Stimulated activated CD8-positive, alpha-beta memory T cell treated with anti-CD3 and anti-CD28 coated beads, Interleukin-12 subunit alpha, Interleukin-12 subunit beta, amount 100 ng/mL, for 1 hour (primary cell): ENCODE measurements at places on chromosomes 3 and 15.
A peak's percentile ranks its signal among the peaks of the same experiment; 100 is the strongest.

DNA sequence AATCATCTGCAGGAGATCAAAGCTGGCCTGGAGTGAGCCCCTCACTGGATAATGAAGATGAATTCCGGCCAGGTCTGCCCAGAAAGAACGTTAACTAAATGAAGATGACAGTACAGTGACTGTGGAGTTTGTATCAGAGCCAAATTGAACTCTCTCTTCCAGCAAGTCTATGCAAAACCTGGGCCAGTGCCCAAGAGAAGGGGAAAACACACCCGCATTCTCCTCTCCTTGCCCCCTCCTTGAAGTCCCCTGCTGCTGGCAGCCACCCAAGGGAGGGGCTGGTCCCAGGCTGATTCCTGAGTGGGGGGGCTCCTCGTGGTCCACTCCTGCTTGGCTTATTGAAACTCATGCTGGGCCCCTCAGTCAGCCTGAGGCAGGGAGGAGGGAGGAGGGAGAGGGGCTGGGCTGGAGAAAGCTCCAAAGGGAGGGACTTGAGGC is 155.7 kb downstream of the RAB11A start:
- no peak for DNase-seq

GRCh38 chr15:22874966-22875365 is 36.5 kb downstream of the NIPA2 start:
- DNase-seq: no peak

- peak; percentile 87 for DNase-seq
Observed at GRCh38 chr3:10026084-10026890, at the start of gene FANCD2. TSS of gene FANCD2 (plus strand) at chr3:10026437. CDS start at chr3:10028658, 2,221 bp downstream.

DNA sequence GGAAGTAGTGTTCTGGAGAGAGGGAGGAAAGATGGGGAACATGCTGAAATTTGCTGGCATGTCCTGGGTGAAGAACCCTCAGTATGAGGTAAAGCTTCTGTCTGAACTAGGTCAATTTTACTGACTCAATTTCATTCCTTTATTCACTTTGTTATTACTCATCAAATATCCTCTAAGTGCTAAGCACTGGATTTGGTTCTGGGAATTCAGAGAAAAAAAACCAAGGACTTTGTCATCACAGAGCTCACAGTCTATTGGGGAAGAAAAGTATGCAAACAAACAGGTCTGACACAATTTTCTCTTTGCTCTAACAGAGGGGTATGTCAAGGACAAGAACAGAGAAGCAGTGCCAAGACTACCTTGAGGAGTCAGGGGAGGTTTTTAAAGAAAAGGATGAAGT is 68.0 kb downstream of the TFG start:
- no peak for DNase-seq

DNA sequence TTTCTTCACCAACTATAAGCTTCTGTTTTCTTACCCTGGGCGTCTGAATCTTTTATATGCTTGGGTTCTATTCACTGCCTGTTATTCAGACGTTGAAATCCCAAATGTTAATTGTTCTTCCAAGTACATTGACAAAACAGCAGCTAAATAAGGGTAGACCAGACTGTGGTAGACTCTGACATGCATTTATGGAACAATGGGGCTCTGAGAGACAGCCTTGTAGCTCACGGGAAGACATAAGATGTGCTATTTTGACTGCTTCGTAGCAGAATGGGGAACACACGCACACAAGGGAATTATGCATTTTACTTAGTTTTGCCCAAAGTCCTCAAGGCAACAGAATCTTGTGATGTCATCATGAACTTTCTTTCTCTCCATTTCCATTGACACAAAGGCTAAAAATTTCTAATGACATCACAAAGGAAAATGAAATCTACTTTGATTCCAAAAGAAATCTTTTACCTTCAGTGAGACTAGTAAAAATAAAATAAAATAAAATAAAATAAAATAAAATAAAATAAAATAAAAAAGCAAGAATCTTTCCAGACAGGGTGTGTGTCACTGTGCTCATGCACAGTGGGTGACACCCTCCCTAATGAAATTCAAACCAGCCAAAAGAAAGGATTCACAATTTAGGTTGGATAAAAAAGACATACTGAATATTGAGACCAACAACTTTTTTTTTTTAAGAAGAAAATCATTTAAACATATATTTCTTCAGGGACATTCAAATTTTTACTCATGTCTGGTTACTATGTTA is 346.6 kb downstream of the ZBTB20 start:
- no peak for DNase-seq

GRCh38 chr15:91916051-91916450 is 62.5 kb downstream of the SLCO3A1 start:
- no peak for DNase-seq

DNA sequence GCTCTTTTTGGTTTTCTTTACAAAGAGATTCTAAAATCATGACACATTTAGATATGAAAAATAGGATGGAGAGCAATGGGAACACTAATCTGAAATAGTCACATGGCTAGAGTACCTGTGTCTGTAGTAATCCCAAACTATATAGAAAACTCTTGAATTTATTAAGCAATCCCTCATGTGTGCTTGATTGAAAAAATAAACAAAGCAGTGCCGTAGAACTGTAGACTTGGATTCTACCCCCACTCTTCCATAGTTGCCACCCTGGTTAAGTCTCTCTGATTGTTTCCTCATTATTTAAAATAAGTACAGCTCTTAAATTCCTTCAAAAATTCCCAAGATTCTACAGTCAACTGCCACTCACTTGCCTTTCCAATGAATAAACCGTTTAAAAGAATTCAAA is 58.9 kb upstream of the ACTC1 start:
- DNase-seq: no peak
